ENCODE measurements at places on chromosomes 2 and 18.

DNA sequence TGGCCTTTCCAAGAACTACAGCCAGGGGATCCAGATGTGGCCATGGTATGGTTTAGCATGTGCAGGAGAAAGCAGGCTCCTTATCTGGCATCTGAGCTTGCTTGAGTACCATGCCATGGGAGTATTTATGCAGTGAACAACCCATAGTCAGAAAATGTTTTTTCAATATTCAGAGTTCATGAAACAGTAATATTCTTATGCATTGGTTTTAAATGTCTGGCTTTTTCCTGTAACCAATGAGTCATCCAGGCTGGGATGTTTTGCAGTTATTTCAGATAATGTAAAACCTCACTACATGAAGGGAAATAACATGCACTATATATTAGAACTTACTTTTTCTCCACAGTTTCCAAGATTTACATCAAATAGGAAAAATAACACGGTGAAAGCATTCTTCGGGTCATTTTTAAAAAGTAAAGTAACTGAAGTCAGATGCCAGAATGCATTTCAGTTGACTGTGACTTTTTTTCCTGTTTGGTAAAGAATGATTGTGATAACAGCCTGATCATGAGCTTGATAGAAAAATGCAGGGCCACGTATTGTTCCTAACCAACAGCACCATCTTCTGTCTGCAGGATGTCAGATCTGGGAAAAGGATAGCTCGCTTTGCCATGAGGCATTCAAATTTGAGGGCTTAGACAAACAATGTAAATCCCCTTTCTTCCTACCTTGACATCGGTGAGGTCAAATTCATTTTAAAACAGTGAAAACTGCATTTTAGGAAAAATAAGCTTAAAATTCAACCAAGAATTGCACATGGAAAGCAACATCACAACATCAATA lies 152.8 kb downstream of the DSC3 start:
- DNase-seq: peak; percentile 70

DNA sequence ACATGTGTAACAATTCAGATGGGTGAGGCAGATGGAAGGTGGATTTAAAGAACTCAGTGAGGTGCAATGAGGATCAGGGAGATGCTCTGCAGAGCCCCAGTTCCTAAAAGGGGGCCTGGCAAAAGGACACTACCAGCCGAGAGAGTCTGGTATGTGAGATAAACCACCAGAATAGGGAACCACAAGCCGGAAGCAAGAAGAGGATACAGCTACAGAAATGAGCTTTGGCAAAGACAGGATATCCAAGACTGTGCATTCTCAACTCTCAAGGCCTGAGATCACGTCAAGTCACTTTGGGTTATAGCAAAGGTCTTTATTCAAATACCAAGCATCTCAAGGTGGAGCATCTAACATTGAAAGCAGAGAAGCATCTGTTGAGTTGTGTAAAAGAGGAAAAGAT lies 293.5 kb downstream of the ARHGAP15 start:
- DNase-seq: no peak

GRCh38 chr2:193377789-193378188 lies 1183.1 kb upstream of the TMEFF2 start:
- no peak for DNase-seq

DNA sequence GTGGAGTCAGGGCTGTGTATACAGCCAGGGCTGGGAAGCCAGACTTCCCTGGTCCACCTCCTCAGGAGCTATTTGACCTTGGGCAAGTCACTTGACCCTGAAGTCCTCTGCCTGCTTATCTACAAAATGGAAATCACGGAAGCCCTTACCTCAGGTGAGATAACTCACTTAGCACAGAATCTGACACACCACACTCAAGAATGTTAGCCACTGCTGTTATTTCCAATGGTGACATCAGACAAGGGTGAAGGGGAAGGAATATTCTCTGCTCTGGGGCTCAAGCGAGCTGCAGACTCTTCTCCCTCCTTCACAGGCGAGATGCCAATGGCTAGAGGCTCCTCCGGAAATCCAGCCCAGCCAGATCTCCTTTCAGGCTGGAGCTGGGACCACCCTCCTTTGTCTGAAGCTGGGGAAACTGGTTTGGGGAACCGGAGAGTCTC lies 189.6 kb downstream of the HAUS1 start:
- no peak for DNase-seq

DNA sequence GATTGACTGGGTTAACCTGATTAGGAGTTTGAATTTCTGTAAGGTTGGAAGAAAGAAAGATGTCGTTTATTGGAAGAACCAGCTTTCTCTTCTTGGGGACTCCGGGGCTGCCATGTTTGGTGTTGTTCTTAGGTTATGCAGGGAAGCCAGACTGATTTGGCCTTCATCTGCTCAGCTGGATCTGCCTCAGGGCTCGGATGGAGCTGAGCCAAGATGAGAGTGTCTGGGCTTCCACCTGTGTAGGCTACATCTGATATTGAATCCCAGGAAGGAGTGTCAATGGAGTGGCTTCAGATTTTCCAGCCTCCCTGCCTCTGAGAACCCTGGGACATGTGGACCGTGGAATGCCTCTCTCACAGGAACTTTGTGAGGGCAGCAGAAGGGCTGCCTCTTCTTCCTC lies 126.1 kb downstream of the WDSUB1 start:
- DNase-seq: no peak

DNA sequence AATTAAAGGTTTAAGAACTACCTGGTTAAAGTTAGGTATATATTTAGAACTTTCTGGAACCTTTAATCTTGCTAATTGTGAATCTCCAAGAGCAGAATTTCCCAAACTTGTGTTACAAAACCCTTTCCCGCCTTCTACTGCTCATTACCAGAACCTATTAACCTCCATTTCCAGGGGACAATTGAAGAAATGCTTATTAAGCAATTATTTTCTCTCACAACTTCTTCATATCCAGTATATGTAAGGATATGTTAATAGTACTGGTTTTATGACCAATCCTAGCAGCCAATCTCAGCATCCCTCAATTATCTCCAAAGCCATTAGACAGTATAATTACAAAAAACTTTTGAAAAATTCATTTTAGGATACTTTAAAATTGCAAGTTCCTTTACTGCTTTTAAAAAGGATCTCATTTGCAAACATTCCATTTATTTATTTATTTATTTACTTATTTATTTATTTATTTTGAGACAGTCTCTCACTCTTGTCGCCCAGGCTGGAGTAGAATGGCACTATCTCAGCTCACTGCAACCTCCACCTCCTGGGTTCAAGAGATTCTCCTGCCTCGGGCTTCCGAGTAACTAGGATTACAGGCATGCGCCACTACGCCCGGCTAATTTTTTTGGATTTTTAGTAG lies 3.7 kb downstream of the GFPT1 start:
- DNase-seq: no peak

DNA sequence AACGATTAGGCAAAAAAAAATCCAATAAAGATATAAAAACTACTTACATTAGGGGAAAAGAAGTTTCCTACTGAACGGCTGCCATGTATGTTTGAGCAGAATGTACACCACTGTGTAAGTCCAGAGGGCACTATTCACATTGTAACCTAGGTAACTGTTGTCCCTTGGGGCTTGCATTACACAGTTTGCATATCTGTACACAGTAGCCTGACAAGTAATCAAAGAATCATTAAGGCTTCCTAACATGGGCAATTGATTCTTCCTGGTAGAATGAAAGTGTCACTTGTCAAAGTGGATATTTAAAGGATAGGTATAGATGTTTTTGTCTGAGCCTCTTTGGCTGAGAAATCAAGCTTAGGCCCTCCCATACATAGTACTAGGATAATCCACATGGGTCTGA lies 39.1 kb downstream of the PLEK start:
- no peak for DNase-seq

- DNase-seq: no peak
These were observed 156.3 kb downstream of the ZNF516 start for GRCh38 chr18:76338619-76339245.

DNA sequence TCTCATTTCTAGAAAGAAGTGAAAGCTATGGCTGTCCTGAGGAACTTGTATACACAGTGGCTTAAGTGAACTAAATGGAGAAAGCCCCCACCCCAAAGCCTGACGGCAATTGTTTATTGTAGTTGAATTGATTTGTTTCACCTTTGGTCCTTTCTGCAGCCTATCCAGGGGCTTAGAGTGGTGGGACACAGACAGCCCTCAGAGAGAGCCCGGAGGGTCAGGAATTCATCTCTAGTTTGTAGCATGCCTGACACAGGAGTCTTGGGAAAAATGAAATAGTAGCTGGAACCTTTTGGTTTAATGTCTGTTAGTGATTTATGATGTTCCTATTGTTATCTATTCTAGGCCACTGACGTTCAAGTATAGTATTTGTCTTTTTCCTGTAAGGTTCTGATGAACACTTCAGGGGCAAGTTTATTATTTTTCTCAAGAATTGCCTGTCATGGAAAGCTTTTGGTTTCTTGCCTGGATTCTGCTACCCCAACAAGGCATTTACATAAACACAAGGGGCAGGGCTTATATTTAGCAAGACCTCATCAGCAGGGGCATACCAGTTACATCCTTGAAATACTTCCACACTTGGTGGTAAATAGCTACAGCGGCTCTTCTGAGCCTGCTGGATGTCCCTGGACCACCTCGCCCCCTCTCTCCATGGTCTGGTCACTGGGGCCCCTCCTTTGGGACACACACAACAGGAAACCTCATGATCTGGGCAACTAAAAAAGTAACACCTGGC lies 44.4 kb downstream of the KCNE4 start:
- peak; percentile 86 for DNase-seq

GRCh38 chr2:55133467-55134315 lies 83.4 kb upstream of the RTN4 start:
- peak; percentile 91 for DNase-seq

GRCh38 chr2:65264821-65265670 lies 37.4 kb downstream of the ACTR2 start:
- DNase-seq: peak; percentile 88

- DNase-seq: peak; percentile 8
These were observed 36.0 kb downstream of the PAIP2B start for GRCh38 chr2:71190656-71191569.

DNA sequence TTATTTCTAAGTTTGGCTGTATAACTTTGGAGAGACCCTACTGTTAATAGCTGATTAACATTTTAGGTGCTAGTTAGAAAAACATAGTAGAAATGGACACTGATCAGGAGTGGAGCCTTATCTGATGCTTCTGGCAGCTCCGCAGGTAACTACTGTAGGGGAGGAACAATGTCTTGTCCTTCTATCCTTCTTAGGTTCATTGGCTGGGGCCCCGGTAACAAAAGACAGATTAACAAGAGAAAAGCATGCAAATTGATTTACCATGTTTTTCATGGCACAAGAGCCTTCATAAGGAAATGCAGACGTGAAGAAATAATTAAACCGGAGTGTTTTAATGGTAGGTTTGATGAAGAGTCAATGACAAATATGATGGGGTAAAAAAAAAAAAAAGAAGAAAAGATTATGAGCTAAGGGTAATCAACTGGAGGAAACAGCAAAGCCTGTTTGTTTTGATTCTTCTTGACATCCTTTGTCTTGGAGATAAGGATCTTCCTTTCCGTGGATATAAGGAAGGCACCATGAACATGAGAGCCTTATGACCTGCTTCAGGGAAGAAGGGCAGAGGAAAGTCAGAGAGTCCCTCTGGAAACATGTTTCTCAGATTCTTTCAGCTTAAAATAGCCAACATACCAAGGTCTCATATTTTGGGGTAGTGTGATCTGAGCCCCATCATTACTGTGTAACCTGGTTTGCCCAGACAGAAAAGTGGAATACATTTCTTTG lies 62.4 kb upstream of the GCFC2 start:
- DNase-seq: no peak

DNA sequence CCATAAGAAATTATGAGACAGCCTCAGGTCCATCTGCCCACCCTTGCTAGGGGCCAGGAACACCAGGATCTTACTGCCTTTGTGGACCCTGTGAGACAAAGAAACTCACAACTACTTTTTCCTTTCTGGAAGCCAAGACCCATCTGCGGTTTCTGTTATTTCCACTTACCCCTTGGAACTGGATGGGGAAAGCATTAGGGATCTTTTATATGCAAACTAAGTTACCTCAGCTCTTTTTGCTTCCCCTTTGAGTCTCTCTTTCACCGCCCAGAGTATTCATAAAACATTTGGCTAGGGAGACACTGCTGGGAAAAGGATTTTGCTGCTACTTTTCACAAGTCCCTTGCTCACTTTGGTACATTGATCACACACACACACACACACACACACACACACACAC lies 95.7 kb downstream of the ZNF385B start:
- DNase-seq: no peak

GRCh38 chr2:131092458-131093005 lies 728 bp downstream of the FAM168B start:
- DNase-seq: no peak

- no peak for DNase-seq
These were observed 35.4 kb upstream of the NT5DC4 start for GRCh38 chr2:112685271-112685884.

DNA sequence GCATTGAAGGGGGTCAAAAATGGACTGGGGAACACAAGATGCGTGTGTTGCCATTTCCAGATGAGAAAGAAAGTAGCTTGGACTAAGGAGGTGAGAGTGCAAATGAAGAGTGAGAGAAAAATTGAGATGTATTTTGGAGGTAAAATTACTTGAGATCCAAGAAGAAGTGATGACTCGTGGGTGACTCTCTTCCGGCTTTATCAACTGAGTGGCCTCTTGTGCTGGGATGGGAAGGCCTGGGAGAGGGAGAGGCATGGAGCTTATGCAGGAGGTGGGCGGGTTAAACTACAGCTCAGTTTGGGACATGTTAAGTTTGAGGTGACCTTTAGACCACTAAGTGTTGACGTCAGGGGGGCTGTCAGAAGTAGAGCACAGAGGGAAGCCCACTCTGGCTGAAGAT lies 34.9 kb downstream of the SULT1C2 start:
- no peak for DNase-seq

- DNase-seq: no peak
These were observed 1.2 kb downstream of the LRP2 start for GRCh38 chr2:169360984-169361705.

DNA sequence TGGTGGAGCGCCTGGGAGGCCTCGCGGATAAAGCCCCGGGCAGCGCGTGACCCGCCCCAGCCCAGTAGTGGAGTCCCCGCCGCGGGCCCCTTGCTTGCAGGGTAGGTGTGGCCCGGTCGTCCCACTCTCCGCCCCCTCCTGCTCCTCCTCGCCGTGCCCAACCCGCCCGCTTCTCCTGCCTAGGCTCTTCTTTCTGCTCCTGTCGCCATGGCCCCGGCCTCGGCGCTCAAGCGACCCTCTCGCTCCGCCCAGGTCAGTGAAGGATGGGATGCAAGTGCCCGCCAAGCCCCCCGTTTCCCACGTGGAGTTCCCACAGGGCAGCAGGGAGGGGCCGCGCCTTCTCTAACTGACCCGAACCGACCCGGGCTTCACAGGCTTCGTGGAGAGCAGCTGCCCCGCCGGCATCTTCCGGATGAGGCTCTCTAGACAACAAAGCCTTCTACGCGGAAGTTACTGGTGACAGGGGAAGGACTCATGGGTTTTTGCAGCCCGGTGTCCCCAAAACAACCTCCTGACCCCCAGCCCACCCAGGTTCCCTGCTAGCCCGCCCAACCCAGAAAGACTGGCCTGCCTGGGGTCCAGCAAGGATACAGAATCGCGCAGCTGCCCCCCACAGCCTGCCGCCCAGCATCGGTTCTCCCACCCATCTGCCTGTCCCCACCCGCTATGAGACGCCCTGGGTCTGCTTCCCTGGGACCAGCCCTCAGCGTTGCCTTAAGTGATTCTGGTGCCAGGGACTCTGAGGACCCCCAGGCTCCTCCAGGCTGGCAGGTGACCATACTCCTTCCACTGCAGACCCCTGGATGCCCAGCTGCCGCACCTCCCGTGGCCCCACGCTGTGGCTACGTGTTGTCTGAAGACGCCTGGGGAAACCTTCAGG lies 32.8 kb downstream of the TTC32 start:
- peak; percentile 19 for DNase-seq

GRCh38 chr2:144835634-144836350 lies 315.9 kb upstream of the ZEB2 start:
- DNase-seq: peak; percentile 37

- DNase-seq: peak; percentile 7
These were observed 67.5 kb downstream of the CDH20 start for GRCh38 chr18:61400716-61401115.

Measured in amniotic epithelial cell (primary cell).